ENCODE measurements at places on chromosomes 5 and 9.

- DNase-seq = no peak
Observed at GRCh38 chr9:132497731-132498130, 84.7 kb upstream of the BARHL1 start.

GRCh38 chr5:125343015-125343414 lies 596.6 kb upstream of the ZNF608 start:
- DNase-seq = no peak

- DNase-seq = no peak
Observed at GRCh38 chr5:151470439-151470838, 23.0 kb downstream of the SLC36A1 start.

GRCh38 chr9:20538956-20539355 lies 83.3 kb downstream of the MLLT3 start:
- DNase-seq = no peak

GRCh38 chr5:146628950-146629349 lies 113.0 kb upstream of the GPR151 start:
- DNase-seq = no peak

DNA sequence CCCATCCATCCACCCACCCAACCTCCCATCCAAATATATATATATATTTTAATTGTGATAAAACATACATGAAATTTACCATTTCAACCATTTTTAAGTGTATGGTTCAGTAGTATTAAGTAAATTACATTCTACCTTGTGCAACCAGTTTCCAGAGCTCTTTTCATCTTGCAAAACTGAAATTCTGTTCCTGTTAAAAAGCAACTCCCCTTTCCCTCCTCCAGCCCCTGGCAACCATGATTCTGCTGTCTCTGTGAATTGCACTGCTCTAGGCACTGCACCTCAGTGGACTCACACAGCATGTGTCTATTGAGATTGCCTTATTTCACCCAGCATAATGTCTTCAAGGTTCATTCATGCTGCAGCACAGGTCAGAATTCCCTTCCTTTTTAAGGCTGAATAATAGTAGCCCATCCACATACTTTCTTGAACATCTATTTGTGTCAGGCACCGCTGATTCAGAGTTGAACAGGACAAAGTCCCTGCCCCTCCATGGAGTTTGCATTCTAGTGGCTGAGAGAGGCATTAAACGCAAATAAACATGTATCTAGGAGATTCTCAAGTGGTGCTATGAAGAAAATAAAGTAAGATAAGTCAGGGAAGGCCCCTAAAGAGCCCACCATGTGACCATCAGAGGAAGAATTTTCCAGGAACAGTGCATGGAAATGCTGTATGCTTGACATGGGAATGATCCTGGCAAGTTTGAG lies 24.0 kb downstream of the CSF1R start:
- no peak for DNase-seq

GRCh38 chr5:40221796-40222195 lies 457.9 kb upstream of the PTGER4 start:
- no peak for DNase-seq

DNA sequence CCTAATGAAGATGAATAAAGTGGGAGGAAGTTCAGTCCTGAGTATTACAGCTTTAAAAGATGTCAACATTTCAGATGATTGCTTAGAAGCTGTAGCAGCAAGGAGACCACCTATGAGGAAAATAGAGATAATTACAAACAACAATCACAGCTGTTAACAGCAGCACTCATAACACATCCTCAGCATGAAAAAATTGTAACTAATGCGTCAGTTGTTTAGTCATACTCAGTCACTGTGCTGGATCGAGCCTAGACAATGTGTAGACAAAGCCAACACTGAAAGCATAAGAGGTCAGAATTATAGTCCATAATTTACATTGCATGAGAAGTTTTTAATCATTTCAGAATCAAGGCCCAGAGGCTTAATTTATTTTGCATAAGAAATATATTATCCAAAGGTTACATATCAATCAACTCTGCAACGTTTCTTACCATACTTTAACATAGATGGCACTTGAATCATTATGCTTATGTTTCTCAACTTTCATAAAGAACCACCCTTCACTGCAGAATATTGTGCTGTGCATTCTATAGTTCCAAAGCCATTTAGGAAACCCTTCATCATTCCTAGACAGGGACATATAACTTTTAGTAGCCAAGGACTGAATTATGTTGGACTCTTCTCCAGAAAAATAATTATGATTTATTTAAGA lies 60.2 kb upstream of the HAPLN1 start:
- no peak for DNase-seq

GRCh38 chr9:121646992-121647391 lies 4.4 kb upstream of the DAB2IP start:
- DNase-seq = no peak
